Caco-2 (cell line): ENCODE measurements at places on chromosomes 7 and 10.

DNA sequence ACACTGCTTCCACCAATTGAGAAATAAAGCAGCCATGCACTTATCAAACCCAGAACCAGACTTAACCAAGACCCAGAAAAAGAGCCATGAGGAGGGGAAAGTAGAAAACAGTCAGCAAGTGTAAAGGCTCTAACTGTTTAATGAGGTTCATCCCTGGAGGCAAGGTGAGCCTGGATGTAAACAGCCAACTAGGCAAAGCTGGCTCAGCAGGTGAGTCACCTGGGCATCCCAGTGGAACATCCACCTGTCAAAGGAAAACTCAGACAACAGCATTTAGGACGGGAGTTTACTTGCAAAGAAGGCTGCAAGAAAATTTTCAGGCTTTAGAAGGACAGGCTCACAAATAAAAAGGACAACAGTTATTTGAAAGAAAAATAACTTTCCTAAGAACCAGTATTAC, 153.0 kb downstream of the SNX13 start:
- DNase-seq, result no peak

DNA sequence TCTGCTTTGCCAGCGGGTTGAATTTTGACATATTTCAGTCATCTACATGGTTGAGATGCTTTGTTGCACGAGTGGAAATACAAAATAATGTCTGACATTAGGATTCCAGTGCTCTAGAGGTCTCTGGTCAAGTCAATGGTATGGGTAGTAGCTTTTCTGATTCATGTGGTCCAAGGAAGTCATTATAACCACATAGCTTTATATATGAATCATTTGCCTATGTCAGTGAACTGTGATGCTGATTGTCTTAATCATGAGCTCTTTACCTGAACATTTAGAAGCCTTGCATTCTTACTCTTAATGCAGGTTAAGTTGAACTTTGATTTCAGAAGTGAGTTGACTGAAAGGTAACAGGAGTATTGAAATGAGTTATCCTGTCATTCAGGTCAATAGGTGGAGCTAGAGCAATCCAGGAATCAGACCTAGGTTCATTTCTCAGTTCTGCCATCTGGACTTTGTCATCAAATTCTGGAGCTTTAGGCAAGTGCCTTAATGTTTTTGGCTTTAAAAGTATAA, 3.3 kb downstream of the MAPK8 start:
- DNase-seq, result no peak

DNA sequence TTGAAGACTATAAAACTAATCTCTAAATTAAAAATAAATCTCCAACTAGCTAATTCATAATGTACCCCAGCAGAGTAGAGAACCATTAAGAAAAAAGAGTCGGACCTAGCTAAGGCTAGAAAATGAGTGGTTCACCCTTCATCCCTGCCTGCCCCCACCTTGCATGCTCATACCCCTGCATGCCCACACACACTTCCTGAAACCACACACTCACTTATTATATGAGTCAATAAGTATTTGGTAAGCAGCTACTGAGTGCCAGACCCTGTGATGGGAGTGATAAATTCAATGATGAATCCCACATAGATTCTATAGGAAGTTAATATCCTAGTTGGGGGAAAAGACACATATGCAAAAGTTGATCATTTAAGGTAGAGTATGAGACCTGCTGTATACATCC, 152.9 kb upstream of the INHBA start:
- no peak for DNase-seq

- DNase-seq, result no peak
These were observed 24.9 kb upstream of the CHST3 start for GRCh38 chr10:71939304-71939703.

DNA sequence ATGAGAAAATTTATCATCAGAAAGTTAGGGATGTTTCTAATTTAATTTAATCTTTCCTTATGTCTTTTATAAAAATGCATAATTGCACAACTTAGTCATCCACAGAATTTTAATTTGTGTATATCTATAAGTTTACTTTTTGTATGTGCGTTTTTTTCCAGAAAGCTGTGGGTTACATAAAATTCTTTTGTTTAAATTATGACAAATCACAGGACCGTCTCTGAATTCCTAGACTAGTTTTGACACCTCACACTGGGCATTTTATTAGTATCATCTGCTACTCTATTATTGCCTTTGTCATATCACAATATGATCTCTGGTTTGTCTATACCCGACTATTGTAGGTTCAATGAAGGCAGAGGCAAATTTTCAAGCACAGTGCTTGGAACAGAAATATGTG, 482.4 kb upstream of the SEMA3D start:
- DNase-seq, result no peak

- no peak for DNase-seq
These were observed 20.2 kb downstream of the GNAI1 start for GRCh38 chr7:80154656-80155333.

DNA sequence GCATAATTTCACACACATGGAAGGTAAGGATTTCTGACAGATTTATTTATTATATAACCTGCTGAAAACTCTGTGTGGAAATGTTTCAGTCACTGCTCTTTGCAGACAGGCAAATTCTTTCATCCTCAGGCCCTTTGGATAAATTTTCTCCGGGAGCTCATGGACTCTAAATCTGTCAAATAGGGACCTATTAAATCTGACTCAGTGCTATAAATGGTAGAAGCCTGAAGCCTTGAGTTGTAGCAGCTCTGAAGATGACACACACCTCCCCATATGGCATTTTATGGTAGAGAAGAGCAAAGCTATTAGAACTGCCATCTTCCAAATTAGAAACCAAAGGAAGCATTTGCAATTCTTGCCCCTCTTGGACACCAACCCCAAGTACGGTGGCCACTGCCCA, 808.7 kb downstream of the XPNPEP1 start:
- no peak for DNase-seq

GRCh38 chr10:124239696-124240095, 146.3 kb upstream of the CHST15 start:
- peak; percentile 17 for DNase-seq

- no peak for DNase-seq
These were observed 4.3 kb upstream of the GDI2 start for GRCh38 chr10:5817322-5818047.

DNA sequence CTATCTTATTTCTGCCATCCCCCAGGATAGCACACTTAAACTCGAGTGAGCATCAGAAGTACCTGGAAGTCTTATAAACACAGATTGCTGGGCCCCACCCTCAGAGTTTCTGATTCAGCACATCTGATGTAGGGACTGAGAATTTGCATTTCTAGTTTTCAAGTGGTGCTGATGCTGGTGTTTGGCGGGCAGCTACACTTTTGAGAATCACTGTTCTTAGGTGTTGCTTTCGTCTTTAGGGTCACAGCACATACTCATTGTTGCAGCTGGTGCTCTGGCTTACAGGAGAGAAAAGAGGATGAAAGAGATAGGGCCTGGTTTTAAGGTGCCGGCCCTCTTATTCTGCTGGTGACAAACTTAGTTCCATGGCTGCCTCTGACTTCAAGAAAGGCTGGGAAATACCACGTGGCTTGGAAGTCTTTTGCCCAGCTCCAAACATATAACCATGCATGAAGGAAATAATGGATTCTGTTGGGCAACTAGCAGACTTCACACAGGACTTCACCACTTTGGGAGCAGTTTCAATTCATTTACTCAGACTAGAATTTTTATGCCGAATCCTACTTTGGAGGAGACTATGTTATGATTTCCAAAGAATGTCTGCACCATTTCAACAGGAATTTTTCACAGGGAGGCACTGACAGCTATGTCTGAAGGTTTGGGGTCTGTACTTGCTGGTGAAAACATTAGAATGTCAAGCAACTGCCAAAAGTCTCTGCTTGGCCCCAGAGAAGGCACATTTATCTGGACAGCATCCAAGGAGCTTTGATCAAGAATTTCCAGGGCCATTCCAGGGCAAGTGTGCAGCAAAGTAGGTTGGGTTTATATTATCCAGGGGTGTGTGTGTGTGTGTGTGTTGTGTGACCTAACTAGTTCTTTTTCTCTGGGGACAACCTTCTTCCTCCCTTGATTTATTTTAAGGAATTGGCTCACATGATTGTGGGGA, 6.9 kb upstream of the MINDY4 start:
- no peak for DNase-seq

- DNase-seq, result no peak
These were observed 218.8 kb downstream of the ZWINT start for GRCh38 chr10:56142092-56142728.

- DNase-seq, result no peak
These were observed 46.1 kb upstream of the EXOC6 start for GRCh38 chr10:92801978-92802872.

DNA sequence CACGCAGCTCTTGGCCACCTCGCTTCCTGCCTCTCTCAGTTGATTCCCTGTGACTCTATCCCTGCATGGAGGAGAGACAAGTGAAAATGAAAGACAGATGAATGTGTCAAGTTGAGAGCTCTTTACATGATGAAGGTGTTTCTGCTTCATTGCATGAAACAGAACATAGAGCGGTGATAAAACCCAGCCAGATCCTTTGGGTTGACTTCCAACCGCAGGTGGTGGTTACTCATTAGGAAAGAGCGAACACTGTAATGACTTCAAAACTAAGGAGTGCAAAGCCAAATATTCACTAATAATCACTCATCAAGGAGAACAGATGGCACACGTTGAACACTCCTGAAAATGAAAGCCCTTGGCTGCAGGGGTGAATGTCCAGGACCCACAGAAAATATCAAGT, 31.8 kb upstream of the WDR11 start:
- DNase-seq, result no peak
